Right ventricle myocardium superior (tissue), 1 donor: ENCODE measurements at places on chromosomes 3 and 15. TPM values are rescaled to one million over a fixed set of nuclear protein-coding genes. Genes with fewer than 3 reads are reported as not detected.

GRCh38 chr3:53161820-53162671 is 1.0 kb downstream of the PRKCD start:
- DNase-seq, result peak; percentile 64

Gene SLC24A5
- total RNA-seq, result not detected

GRCh38 chr15:29854413-29854812 is 32.1 kb upstream of the TJP1 start:
- no peak for DNase-seq

Gene ZNF148
- total RNA-seq, result 45.2 TPM

GRCh38 chr3:173744895-173745294 is 347.4 kb downstream of the NLGN1 start:
- no peak for DNase-seq

Gene ALG1L2
- total RNA-seq, result 0.43 TPM

GRCh38 chr3:141313093-141313683 is 55.1 kb upstream of the ZBTB38 start:
- DNase-seq, result no peak

DNA sequence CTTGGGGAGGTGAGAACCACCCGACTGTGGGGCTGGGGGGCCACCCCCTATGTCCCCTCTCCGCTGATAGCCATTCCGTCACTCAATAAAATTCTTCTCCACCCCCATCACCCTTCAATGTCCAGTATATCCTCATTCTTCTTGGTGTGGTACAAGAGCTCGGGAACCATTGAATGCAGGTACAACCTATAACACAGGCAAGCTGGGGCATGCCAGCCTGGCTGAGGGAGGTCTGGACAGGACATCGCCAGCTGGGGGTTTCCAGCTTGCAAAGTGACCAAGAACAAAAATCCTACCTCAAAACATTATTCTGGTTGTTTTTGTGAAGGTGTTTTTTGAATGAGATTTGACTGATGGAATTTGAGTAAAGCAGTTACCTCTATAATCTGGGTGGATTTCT is 19.6 kb upstream of the BDH1 start:
- no peak for DNase-seq

GRCh38 chr15:63576441-63576840 is 20.7 kb upstream of the FBXL22 start:
- no peak for DNase-seq

Gene CCDC9B
- total RNA-seq, result 155 TPM

Gene GPR171
- 0.24 TPM for total RNA-seq

Gene PATL2
- 3.2 TPM for total RNA-seq

Gene SLC28A1
- 0.46 TPM for total RNA-seq
